ENCODE measurements at places on chromosomes 1 and 21.
A peak's percentile ranks its signal among the peaks of the same experiment; 100 is the strongest.

GRCh38 chr1:20265250-20265649, 25.4 kb upstream of the VWA5B1 start:
- DNase-seq, result no peak

- no peak for DNase-seq
Observed at GRCh38 chr1:15420853-15421465, 11.3 kb downstream of the EFHD2 start.

DNA sequence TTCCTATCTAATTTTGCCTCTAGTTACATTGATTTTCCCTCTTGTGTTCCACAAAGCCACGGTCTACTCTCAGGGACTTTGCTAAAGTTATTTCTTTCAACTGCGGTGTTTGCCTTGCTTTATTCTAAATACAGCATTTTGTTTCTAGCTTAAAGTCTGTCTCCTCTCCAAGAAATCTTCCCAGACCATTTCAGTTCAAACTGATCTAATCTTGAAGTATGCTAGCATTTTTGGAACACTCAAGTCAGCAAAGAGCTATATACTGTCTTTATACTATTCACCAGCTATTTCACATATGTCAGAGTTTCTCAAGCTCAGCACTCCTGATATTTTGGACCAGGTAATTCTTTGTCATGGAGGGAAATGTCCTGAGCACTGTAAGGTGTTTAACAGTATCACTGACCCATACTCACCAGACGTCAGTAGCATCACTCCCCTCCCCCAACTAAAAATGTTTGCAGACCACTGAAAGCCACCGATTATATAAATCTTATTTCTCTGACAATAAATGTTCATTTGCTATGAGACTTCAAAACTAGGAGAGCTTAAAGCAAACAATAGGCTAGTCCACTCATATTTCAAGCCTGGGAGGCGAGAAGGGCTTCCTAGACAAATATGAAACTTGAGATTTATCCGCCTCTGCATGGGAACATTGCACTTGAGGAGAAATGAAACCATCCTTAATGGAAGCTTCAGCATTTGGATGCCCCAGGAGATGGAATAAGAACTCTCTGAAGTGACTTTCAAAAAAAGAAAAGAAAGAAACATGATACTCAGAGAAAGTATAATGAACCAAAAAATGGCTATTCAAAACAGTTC, 81.1 kb downstream of the KIAA0319L start:
- DNase-seq, result no peak

DNA sequence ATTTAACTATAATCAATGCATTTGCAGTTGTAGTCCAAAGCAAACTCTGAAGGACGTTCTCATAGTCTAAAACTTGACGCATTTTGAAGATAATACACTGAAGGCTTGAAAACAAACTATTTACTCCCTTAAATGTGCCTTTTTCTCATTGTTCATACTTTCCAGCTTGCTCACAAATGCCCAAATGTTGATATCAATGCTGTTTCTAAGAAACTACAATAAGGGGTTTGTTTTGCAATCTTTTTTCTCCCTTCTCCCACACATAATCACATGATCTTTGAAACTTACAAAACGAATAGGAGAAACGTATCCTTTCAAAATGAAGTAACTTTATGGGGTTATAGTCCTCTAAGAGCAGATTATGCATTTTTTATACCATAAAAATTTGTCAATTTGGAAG, 508.7 kb downstream of the DPYD start:
- no peak for DNase-seq

- no peak for DNase-seq
Observed at GRCh38 chr1:74523873-74524480, 11.6 kb upstream of the LRRC53 start.

- DNase-seq, result no peak
Observed at GRCh38 chr1:240621249-240621648, 9.3 kb upstream of the GREM2 start.

GRCh38 chr1:41739061-41739955, 179.4 kb downstream of the HIVEP3 start:
- DNase-seq, result peak; percentile 84
